Subcutaneous preadipocyte (primary cell): ENCODE measurements at places on chromosomes 13 and 19. TPM values are rescaled to one million over a fixed set of nuclear protein-coding genes. Genes with fewer than 3 reads are reported as not detected.

The NAA16 gene
- 6.2 and 10.9 TPM in 2 replicates for total RNA-seq

The GDF15 gene
- 17.3 and 18.0 TPM in 2 replicates for total RNA-seq

The SYNE4 gene
- total RNA-seq, result under 0.01 TPM in 1 of 2 replicates, not detected in the other

The KATNAL1 gene
- 10.9 and 14.7 TPM in 2 replicates for total RNA-seq

The RNF113B gene
- not detected in 2 replicates for total RNA-seq

The NKPD1 gene
- total RNA-seq, result 0.39 and 1.1 TPM in 2 replicates

The ZNF181 gene
- total RNA-seq, result 8.4 and 9.6 TPM in 2 replicates
